ENCODE measurements at places on chromosomes 7 and 10.

- DNase-seq: no peak
Observed at GRCh38 chr7:100585511-100586265, at the start of gene LRCH4. Gene LRCH4, minus strand, starts transcription at chr7:100586129. Its CDS starts 29 bp downstream, at chr7:100586100.

GRCh38 chr7:157279741-157280215 lies 57.0 kb upstream of the DNAJB6 start:
- no peak for DNase-seq

- peak; percentile 12 for DNase-seq
Observed at GRCh38 chr7:134254311-134254710, 62.4 kb downstream of the SLC35B4 start.

DNA sequence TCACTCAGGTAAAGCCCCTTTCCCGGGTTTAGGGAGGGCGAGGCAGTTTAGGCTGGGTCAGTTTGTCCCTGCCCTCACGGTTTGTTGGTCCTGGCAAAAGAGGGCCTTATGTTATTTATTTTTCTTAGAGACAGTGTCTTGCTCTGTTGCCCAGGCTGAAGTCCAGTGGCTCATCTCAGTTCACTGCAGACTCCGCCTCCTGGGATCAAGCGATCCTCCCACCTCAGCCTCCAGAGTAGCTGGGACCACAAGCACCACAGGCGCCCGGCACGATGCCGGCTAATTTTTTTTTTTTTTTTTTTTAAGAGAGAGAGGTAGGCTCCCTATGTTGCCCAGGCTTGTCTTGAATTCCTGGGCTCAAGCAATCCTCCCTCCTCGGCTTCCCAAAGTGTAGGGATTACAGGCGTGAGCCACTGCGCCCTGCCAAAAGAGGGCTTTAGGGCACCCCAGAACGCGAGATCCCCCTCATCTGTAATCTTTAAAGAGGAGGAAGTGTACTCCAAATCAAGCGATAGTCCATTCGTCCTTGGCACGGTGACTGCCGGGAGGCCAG lies 626 bp upstream of the BMS1 start:
- DNase-seq: no peak

GRCh38 chr10:89119651-89120050 lies 87.5 kb downstream of the CH25H start:
- DNase-seq: no peak

DNA sequence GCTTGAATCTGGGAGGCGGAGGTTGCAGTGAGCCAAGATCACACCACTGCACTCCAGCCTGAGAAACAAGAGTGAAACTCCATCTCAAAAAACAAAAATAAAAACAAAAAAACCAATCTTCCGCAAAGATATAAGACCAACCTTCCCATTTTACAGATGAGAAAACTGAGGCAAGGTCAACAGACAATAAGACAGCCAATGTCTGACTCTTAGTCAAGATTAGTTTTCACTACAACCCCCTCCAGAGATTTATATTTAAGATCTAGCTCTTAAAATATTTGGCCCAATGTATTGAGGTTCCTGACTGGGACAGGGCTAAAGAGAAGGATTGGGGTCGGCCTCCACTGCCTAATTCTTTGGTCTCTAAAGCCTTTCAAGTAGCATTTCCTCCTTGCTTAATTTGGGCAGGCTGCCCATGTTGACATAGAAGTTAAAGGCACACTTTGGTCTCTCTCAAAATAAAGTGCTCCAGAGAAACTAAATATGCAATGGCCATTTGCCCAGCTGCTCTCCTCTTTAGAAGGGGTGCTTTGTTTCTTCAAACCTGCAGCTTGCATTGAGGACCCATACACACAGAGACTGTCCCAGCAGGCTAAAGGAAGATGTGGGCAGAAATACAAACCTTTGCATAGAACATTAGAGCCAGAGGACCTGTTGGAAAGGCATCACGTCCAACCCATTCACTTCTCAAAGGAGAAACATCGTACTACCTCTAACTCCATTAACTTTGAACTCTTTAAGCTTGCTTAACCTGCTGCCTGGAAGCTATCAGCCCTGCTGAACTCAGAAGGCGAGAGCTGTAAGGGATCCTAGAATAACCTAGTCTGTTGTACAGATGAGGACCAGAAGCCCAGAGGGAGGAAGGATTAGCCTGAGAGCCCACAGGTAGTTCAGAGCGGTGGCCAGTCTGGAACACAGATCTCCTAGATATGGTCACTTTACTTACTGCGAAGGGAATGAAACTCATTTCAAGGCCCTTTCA lies 3.9 kb downstream of the TECTB start:
- no peak for DNase-seq

DNA sequence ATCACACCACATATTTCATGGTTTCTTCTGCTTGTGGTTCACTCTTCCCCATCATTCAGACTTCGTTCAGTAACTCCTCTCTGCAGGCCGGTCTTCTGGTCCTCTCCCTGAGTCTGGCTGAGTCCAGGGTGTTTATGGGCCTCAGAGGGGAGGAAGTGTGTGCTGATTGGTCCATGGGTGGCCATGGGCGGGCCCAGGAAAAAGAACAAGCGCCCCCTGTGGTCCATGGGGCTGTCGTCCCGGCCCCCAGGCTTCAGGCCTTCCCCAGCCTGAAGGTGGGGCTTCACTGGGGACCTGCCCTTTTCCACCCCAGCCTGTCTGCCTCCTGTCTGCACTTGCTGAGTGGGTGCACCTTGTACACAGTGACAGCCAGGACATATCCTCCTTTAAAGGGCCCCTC lies 123.7 kb downstream of the VIPR2 start:
- DNase-seq: no peak

DNA sequence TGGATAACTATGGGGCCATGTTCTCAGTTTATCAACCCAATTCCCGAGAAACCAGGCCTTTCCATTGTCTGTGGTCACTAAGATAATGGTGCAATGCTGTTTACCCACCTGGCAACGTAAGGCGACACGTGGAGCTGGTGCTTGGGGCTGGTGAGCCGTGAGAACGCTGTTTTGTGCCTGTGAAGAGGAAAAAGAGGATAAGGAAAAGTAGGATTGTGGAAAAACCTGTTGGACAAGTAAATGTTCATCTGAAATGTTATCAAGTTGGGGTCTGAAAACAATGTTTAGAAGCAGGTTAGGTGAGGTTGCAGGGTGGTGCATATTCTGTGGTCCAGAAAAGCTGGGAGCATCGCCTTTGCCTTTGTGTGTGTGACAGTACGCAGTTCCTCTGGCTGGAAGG lies 88.5 kb downstream of the PPP1R17 start:
- no peak for DNase-seq

- DNase-seq: no peak
Observed at GRCh38 chr10:128967980-128968756, 498.9 kb upstream of the MGMT start.
